Glutamatergic neuron (in vitro differentiated cells): ENCODE measurements at places on chromosomes 13 and 19. TPM values are rescaled to one million over a fixed set of nuclear protein-coding genes. Genes with fewer than 3 reads are reported as not detected.
A peak's percentile ranks its signal among the peaks of the same experiment; 100 is the strongest.

AXL gene
- not detected for total RNA-seq

DNA sequence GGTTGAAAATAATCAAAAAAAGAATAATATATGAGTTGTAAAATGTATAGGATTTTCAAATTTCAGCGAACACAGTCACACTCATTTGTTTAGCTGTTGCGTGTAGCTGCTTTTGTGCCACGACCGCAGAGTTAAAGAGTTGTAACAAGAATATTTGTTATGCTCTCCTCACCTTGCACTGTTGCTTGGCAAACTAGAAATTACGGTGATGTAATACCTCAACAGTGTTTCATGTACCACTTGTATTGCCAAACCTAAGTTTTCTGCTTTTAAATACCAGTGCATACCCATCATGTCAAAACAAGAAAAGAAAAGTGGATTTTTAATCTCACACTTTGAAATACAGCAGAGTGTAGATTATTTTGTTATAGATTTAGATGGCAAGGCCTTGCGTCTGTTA, 201.1 kb downstream of the NBEA start:
- no peak for DNase-seq
- no peak overlapping the region for H3K4me3 ChIP-seq
- H3K27me3 ChIP-seq = no peaks in the 10 kb centered on the region
- no peaks in the 10 kb centered on the region for H3K4me1 ChIP-seq

- H3K4me1 ChIP-seq = no peaks in the 10 kb centered on the region
- no peak overlapping the region for H3K27ac ChIP-seq
- no peak for DNase-seq
- H3K36me3 ChIP-seq = peaks cover 6% of the 10 kb centered on the region
- H3K27me3 ChIP-seq = peaks cover 3% of the 10 kb centered on the region
- no peak overlapping the region for H3K4me3 ChIP-seq
These were observed 73.3 kb downstream of the SLC7A1 start for GRCh38 chr13:29522044-29522685.

DNA sequence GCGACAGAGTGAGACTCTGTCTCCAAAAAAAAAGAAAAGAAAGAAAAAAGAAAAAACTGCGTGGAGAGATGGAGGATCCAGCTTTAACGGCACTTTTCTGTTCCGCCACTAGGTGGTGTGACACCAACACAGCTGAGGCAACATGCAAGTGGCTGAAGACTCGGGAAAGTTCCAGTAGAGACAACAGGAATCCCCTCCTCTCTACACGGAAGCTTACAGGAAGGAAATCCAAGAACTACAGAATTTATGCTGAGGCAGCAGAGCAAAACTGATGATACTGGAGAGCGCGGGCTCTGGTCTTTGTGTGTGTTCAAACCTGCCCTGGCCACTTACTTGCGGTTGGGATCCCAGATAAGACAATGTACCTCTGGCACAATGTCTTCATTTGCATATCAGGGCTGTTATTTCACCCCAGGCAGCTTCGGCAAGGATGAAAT, 9.9 kb downstream of the RANBP3 start:
- peaks cover 15% of the 10 kb centered on the region for H3K4me1 ChIP-seq
- peak; percentile 73 for DNase-seq
- no peak overlapping the region for H3K4me3 ChIP-seq
- H3K27ac ChIP-seq = peak overlapping the region; percentile 64
- peaks cover 5% of the 10 kb centered on the region for H3K27me3 ChIP-seq

DPY19L3 gene
- total RNA-seq = 51.1 TPM

GRCh38 chr19:56654151-56654550, 11.2 kb downstream of the SMIM17 start:
- H3K27ac ChIP-seq = no peak overlapping the region
- no peaks in the 10 kb centered on the region for H3K4me1 ChIP-seq
- DNase-seq = no peak
- no peaks in the 10 kb centered on the region for H3K36me3 ChIP-seq
- H3K27me3 ChIP-seq = no peaks in the 10 kb centered on the region
- no peak overlapping the region for H3K4me3 ChIP-seq

DNA sequence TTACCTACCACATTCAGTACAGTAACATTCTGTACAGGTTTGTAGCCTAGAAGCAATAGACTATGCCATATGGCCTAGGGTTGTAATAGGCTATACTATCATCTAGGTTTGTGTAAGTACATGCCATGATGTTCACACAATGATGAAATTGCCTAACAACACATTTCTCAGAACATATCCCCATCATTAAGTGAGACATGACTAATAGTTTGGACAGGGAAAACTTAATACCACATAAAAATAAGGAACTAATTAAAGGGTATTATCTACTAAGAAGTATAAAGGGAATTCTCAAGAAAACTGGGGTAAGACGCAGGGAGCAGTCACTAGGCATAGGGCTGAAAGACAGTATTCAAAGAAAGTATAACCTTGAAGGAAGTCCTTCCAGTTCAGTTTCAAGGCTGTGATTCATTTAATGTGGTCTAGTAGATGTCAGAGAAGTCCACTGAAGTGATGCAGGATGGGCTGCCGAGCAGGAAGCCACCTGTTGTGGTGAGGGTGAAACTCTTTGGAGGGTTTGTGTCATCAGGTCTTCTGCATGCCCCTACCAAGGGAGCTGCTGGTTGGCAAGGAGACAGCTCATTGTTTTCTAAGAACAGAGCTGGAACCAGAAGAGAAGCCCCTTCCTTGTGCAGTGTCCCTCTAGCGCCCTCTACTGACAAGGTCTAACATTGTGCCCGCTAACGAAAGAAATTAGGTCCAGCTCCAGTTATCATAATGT, 122.9 kb downstream of the OLFM4 start:
- H3K4me3 ChIP-seq = peak overlapping the region; percentile 54
- DNase-seq = peak; percentile 65
- peaks cover 14% of the 10 kb centered on the region for H3K4me1 ChIP-seq
- no peaks in the 10 kb centered on the region for H3K36me3 ChIP-seq
- no peaks in the 10 kb centered on the region for H3K27me3 ChIP-seq

GJB6 gene
- not detected for total RNA-seq
